ENCODE measurements at places on chromosomes 4 and X.

GRCh38 chr4:42078184-42078801 is 74.2 kb downstream of the BEND4 start:
- no peak for DNase-seq

GRCh38 chr4:110629780-110630687 is 7.2 kb upstream of the PITX2 start:
- no peak for DNase-seq

DNA sequence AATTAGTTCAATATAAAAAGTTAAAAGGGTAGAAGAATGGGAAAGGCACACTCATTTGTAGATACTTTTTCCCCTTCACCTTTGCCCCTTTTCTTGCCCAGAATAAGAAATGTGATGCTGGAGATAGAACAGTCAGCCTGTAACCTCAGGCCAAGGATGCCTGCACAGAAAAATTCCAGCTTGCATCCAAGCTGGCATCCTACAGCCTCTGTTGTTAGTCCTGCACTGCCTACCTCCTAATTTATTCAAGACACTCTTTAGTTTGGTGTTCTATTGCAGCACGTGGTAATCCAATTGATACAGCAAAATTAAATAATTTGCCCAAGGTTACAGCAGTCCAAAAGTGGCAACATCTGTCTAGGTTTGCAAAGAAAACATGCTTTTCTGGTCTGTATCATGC is 9.7 kb upstream of the USO1 start:
- no peak for DNase-seq

DNA sequence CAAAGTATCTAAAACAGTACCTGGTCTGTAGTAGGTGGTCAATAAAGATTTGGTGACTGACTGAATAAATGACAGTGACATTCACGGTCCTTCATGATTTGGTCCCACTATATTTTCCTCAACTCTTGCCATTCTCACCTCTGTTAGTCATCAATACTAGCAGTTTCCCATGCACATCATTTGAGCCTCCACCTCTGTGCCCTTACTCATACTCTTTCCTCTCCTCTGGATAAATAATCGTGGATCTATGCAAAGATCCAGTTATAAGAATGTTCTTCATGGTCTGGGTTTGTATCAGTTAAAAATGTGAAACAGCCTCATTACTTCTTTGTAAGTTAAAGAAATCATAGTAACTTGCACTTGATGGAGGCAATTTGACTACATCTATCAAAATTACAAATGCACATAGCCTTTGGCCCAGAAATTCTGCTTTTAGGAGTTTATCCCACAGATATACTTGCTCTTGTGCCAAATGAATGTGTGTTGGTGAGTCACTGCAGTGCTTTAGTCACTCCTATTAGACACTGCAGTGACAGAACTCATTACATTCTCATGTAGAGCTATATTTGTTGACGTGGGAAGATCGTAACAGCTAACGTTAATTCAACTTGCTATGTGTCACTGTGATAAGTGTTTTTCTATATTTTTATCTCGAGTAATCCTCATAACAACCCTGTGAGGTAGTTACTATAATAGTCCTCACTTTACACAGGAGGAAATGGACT is 121.9 kb upstream of the SMIM10 start:
- DNase-seq, result no peak

- DNase-seq, result no peak
Measured at GRCh38 chr4:89136525-89136924, 25.2 kb downstream of the TIGD2 start.

Measured in stimulated activated CD4-positive, alpha-beta T cell treated with anti-CD3 and anti-CD28 coated beads, TNF-alpha, amount 100 ng/mL, for 4 hours (primary cell).